ENCODE measurements at places on chromosomes 16 and 17.
A peak's percentile ranks its signal among the peaks of the same experiment; 100 is the strongest.

DNA sequence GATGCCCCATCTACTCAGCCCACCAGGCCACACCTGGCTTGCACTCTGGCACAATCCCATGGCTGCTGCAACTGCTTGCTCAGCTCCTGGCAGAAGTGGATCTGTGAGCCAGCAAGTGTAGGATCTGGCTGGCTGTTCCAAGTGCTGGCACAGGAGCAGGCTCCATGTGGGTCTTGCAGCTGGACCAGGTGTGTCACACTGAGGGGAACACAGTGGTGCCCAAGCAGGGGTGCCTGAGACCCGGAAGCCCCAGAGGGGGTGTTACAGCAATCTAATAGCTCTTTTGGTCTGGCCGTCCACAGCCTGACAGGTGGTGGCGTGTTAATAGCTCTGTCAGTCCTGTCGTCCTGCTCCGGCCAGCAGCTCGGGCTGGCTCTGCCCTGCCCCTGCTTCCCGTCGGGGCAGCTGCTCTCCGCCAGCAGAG, 19.6 kb upstream of the GOT2 start:
- no peak for DNase-seq

GRCh38 chr16:74558873-74559272, 48.0 kb downstream of the GLG1 start:
- DNase-seq: no peak

DNA sequence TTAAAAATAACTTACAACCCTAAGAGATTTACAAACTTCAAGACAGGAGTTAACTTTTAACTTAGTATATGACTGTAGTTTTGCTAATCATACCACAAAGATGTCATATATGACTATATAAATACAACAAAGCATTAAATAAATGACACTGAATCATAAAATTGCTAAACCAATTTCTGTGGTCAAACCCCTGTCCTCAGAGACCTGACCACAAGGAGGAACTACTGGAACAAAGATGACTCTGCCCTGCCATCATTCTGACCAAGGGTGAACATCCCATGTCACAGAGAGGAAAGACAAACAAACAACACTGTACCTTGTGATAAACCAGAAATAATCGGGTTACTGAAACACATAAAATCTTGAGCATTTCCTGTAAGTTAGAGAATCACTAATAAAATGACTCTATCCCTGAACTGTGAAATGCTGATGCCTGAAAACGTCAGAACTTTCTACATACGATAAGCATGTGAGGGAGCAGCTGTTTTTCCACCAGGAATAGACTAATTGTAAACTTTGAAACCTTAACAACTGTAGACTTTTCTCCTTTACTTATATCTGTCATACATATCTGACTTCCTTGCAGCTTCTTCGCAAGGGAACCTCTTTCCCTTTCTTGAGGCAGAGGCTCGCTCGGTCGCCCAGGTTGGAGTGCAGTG, 47.9 kb downstream of the WDR59 start:
- peak; percentile 30 for DNase-seq

DNA sequence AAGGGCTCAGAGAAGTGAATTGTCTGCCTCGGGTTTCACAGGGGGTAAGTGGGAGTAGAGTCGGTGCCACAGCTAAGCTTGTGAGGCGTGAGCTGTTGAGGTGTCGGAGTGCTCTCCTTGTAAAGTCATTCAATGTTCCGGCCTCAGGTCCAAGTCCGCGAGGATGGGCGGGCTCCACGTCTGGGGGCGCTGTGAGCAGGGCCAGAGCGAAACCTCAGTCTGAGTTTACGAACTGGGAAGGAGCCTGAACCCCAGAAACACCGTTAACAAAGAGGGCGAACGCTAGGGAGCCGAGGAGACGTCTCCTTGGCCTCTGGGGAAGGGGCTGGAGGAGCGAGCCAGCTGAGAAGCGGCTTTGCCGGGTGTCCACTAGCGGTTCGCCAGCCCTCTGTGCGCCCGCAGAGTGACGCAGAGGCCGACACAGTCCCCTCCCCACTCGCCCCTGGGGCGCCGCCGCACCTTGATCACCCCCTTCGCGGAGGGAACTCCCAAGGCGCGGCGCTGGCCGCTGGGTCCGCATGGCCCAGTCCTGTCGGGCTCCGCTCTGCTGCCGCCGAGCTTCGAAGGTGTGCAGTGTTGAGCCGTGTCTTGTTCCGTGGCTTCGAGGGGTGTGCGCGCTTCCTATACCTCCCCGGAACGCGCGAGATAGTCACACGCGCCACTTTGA, 4.9 kb downstream of the IRX3 start:
- no peak for DNase-seq

GRCh38 chr17:63984651-63985386, 12.1 kb upstream of the SCN4A start:
- DNase-seq: peak; percentile 72

DNA sequence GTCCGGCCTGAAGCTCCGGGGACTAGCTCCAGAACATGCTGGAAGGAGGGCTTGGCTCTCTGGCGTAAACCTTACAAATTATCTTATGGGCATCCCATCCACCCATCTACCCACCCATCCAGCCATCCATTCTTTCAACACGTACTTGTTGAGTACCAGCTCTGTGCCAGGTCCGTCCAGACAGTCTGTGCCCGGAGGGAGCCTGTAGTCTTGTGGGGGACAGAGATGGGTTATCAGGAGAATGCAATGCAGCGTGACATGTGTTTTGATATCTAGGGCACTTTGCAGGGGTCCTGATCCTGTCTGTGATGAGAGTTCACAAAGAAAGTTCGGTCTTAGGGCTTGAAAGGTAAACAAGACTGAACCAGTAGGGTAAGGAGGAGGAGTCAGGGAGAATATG, 4.1 kb upstream of the SLC13A2 start:
- DNase-seq: no peak

All from CD4-positive, alpha-beta T cell treated with Interleukin-15 for 1 hour (primary cell).